ENCODE measurements at places on chromosomes 11 and 22.
A peak's percentile ranks its signal among the peaks of the same experiment; 100 is the strongest.

DNA sequence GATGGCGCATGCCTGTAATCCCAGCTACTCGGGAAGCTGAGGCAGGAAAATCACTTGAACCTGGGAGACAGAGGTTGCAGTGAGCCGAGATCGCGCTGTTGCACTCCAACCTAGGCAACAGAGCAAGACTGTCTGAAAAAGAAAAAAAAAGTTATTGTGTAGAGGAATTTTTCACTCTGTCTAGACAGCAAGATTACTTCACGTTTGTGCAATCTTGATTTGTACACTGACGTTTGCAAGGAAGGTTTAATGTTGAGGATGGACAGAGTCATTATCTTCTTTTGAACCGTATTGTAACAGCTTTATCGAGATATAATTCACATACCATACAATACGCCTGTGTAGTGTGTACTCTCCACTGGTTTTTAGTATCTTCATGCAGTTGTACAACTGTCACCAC is 3.7 kb downstream of the CTTN start:
- DNase-seq, result peak; percentile 41

GRCh38 chr11:123681030-123681429 is 26.6 kb upstream of the SCN3B start:
- DNase-seq, result no peak

DNA sequence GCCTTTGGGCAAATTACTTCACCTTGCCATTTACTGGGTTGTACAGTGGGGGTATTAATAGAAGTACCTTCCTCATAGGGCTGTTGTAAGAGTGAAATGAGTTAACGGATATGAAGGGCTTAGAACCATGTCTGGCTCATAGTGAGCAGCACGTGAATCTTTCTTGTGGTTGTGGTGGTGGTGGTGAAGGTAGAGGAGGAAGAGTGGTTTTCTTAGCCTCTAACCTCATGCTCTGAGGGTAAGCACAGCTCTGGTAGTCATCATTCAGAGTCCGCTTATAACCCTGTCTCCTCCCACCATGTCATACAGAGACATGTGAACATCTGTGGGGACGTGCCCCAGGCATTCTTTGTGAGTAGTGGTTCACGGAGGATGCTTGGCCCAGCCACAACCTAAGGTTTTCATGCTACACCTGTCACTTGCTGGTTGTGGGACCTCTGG is 43.6 kb downstream of the TEAD1 start:
- DNase-seq, result no peak

DNA sequence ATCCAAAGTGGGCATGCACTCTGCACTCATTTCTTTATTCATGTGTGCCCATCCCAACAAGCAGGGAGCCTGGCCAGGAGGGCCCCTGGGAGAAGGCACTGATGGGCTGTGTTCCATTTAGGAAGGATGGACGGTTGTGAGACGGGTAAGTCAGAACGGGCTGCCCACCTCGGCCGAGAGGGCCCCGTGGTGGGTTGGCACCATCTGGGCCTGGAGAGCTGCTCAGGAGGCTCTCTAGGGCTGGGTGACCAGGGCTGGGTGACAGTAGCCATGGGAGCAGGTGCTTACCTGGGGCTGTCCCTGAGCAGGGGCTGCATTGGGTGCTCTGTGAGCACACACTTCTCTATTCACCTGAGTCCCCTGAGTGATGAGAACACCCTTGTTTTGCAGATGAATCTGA is 129.3 kb upstream of the B3GAT1 start:
- DNase-seq, result no peak

- no peak for DNase-seq
Measured at GRCh38 chr11:122663764-122664163, 8.2 kb downstream of the UBASH3B start.

DNA sequence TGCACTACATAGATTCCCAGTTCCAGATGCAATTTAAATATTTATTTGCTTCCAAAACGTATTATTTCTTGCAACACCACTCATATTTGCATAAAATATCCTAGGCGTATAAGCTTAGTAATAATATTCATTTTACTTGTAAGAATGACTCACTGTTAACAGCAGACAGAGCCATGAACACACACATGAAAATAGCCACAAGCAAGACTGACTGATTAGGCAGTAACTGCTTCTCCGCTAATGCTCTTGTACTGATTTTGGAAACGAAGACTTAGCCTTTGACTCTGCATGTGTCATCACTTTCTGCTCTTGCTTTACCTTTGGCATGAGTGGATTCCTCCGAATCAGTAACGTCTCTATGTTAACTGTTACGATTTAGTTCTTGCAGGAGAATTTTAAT is 6.0 kb downstream of the OR10Q1 start:
- DNase-seq, result peak; percentile 1

GRCh38 chr11:112216561-112217105 is 9.6 kb upstream of the PTS start:
- DNase-seq, result peak; percentile 89

GRCh38 chr22:41000941-41001721 is 50.0 kb downstream of the RBX1 start:
- no peak for DNase-seq

DNA sequence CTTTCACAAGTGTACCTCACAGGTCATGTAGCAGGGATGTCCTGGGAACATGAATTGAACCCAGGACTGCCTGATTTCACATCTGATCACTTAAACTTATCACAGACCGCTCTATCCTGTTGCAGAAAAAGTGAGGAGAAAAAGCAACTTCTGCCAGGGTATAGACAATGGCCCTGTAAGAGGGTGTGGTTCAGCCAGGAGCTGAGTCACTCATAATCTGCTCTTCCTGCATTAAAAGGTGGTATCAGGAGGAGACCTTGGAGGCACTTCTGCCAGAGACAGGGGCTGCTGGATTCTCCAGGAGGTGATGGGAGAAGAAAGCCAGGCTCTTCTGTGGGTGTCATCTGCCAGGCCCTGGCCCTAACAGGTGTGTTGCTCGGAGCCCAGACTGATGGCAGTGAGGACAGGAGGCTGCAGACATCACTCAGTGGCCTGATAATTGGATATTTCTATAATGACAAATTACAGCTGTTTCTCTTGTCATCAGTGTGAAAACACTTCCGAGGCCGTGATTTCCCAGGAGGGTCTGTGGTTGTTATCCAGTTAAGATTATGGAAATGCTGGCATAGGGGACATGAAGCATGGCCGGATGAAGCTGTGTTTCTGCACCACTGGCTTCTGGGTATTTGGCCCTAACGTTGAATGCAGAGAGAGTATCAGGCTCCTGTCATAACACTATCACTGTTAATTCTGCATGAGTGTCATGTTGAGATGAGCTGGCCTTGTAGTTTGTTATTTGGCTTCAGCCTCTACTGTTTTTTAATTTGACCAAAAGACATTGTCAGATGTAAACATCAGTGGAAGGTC is 125.1 kb upstream of the ZBED5 start:
- DNase-seq, result no peak

DNA sequence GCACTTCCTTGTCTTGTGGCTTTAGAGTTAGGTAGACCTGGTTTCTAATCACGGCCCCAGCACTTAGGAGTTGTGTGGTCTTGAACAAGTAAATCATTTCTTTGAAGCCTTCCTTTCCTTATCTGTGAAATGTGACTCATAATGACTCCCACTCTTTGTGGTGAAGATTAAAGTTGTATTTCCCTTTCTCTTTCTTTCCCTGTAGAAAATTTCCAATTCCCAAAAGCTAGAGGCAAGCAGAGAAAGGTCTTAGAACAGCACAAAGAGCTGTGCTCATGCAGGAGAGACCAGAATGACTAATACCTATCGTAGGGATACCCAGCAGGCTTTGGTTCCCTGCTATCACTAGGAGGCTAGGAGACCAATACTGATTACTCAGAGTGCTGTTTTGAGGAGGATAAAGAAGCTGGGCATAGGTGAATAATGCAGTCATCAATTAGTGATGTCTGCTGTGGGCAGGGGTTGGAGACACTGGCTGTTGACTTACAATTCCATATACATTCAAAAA is 270.7 kb upstream of the SYN3 start:
- DNase-seq, result peak; percentile 9

DNA sequence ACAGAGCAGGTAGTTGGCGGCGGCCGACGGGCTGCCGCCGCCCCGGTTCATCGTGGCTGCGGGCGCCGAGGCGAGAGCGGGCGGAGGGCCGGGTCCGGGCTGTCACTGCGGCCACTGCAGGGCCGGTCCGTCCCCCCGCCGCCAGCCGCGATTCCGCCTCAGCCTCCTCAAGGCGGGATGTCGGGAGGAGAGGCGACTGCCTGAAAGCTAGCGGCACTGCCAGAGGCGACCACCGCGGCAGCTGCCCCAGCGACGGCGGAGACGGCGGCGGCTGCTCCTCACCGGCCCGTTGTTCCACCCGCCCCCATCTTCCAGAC is 234 bp downstream of the SESN3 start:
- no peak for DNase-seq

GRCh38 chr11:35810045-35810645 is 133.7 kb upstream of the LDLRAD3 start:
- no peak for DNase-seq

DNA sequence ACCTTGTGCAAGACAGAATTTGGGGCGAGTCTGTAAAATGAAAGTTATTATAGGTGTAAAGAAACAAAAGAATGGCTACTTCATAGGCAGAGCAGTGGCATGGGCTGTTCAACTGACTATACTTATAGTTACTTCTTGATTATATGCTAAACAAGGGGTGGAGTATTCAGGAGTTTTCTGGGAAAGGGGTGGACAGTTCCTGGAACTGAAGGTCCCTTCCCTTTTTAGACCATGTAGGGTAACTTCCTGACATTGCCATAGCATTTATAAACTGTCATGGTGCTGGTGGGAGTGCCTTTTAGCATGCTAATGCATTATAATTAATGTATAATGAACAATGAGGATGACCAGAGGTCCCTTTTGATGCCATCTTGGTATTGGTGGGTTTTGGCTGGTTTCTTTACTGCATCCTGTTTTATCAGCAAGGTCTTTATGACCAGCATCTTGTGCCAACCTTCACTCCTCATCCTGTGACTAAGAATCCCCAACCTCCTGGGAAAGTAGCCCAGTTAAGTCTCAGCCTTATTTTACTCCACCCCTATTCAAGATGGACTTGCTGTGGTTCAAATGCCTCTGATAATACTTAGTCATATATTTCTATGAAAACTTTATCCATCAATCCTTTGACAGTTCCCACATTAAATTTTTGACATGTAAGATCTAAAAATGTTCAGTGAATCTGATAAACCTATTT is 118.6 kb downstream of the ARHGAP42 start:
- no peak for DNase-seq

DNA sequence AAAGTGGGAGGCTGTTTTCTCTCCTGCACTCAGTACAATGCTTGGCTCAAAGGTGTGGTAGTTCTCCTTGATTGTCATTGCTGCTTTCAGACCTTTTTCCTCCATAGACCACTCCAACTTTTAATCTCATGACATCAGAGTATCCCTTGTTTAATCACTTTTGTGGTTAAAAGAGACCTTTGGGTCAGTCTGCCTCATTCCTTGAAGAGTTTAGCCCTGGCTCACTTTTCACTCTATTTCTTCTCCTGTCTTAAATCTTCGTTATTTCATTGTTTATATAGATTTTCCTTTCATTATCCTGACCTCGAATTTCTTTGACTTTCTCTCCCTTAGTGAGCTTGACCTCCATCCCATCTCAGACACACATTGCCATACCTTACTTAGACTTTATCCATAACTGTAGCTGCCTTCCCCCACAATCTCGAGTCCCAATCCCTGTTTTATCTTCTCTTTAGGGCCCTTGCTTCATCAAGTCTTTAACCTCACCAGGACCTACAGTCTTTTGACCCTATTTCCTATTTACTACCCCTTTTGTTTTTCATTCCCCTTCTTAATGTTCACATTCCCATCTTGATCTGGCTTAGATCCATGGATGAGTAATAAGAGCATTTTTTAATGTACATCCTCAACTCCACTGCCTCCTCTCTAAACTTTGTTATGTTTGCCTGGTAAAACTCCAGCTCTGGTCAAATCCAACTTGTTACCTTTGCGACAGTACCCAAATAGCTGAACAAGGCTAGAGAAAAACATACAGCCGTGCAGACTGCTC is 9.5 kb downstream of the ATXN10 start:
- DNase-seq, result peak; percentile 90

DNA sequence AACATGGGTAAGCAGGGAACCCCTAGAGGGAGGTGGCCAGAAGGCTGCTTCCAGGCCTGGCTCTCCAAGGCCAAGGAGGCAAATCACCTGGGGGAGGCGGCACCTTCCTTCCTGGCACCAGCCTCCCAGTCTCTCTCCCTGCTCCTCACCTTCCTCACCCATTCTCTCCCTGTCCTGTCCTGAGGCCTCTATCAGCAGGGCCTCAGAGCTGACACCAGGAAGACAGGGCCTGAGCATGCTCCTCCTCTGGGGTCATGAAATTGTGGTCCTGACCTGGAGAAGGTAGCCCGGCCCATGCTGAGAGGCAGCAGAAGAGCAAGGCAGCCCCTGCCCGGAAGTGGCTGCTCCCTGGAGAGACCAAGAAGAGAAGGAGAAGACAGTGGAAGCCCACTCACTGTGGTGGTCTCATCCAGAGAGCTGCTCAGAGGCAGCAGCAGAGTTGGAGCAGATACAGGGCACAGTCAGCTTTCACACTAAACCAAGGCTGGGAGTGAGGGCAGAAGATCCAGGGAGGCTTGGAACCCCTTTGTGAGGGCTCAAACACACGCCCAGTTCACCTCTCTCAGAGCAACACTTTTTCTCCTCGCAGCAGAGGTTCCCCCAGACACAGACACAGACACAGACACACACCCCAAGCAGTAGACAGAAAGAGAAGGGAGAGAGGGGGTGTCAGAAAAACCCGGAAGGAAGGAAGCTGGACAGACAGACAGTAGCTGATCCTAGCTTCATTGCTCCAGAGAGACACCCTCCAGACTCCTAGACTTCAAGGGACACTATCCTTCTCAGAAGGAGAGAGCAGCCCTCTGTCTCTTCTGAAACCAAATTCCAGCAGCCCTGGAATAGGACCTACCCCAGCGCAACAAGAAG is 1.8 kb downstream of the BCL9L start:
- DNase-seq, result no peak

DNA sequence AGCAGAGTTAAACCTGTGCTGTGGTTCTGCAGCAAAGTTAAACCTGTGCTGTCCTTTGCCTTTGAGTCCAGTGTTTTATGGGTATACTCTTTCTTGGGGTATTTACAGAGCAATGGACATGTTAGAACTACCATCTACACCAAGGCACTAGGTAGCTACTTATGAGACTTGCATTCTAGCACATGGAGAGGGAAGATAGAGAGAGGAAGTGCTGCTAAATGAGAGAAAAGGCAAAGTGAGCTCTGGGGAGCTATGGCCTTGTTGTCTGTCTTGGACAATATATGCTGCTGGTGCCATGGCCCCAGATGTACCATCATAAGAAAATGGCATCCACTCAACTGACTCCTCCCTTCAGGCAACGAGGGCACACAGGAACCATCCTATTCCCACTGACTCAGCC is 91.5 kb downstream of the SLC1A2 start:
- DNase-seq, result no peak

- no peak for DNase-seq
Measured at GRCh38 chr22:37230673-37231405, 13.2 kb downstream of the RAC2 start.

- no peak for DNase-seq
Measured at GRCh38 chr11:14460147-14460546, 39.5 kb downstream of the COPB1 start.

GRCh38 chr11:28521075-28521474 is 412.9 kb downstream of the METTL15 start:
- DNase-seq, result no peak

- no peak for DNase-seq
Measured at GRCh38 chr11:3104051-3104714, 47.0 kb upstream of the CARS1 start.

GRCh38 chr11:130608287-130608686 is 159.8 kb downstream of the ADAMTS15 start:
- DNase-seq, result no peak

Data from fibroblast of villous mesenchyme (primary cell).